Stimulated activated CD4-positive, alpha-beta T cell treated with anti-CD3 and anti-CD28 coated beads, Interleukin-15, amount 100 ng/mL, for 1 hour (primary cell): ENCODE measurements at places on chromosomes 6 and 20.
A peak's percentile ranks its signal among the peaks of the same experiment; 100 is the strongest.

- no peak for DNase-seq
Observed at GRCh38 chr6:37482606-37483251, 17.0 kb downstream of the CCDC167 start.

DNA sequence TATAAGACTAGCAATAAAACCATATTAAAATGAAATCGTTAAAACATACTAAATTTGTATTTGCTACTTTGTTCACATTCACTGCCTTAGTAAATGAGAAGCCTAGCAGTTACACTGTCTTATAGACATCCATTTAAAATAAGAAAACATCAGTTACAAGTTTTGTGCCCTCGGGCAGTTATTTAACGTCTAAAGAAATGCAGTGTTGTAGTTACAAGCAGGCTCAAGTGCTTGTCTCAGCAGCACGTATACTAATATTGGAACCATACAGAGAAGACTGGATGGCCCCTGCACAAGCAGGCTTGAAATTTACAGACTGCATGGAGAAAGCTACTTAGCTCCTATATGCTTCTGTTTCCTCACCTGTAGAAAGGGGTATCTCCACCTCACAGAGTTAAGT lies 93.1 kb downstream of the HACE1 start:
- no peak for DNase-seq

GRCh38 chr6:132132422-132132821 lies 181.2 kb upstream of the CCN2 start:
- no peak for DNase-seq

GRCh38 chr20:10792291-10792690 lies 118.5 kb upstream of the JAG1 start:
- DNase-seq: no peak

DNA sequence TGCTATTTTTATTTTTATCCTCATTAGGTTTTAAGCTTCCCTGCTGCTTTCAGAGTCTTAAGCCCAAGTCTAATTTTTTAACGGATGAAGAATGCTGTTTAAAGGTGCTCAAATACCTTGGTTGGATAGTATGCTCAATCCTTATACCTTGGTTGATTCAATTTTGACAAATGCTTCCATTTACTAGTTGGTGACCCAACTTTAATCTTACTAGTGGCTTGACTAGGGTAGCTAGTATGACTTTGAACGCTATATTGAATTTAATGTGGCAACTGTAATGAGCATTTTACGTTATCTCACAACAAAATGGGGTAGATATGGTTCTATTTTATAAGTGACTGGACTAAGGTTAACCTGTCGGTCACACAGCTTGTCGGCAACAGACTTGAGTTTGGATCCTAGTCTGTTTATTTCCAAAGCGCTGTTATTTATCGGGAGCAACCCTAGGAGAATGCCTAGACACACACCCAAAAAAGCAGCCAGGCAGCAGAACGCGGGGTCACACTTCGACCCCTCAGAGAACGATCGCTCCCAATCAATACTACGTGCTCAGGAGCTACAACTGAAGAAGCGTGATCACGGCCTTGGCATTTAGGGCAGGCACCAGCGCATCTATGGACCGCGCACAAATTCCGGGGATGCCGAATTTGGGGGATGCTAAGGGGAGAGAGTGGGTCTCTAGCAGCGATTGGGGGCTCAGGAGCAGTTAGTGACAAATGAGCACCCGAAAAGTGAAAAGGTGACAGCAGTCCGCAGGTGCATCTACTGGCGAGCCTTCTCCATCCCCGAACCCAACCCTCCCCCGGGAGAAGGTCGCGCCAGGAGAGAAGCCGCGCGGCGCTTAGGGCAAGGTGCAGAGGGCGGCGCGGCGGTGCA lies 586 bp upstream of the ALDH5A1 start:
- no peak for DNase-seq

DNA sequence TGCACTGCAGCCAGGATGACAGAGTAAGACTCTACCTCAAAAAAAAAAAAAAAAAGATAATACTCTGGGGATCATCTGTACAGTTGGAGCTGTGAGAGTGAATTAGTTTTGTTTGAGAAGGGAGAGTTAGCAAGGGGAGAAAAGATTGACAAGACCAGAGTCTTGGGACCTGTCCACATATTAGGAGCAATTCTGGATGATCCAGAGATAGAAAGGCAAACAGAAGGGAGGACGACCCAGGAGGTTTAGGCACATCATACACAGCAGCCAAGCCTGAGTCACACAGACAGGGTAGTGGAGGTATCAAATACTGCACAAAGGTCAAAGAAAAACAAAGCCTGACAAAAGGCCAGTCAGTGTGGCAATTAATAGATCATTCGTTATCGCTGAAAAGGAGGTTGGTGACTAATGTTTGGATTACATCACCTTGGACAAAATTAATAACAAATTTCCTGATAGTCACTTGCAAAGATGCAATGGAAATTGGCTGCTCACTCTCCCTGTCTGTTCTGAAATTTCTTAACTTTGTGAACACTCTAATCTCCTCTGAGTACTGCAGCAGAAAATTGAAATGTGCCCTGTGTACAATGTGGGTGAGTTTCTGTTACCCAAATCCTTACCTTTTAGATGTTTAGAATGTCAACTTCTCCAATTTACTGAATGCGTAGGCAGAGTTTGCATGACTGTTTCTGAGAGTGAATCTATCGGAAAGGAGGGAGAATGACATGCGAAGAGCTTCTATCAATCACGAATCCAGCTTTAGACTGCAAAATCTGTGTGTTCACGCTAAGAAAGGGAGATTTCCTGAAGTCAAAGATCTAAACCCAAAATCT lies 105.4 kb downstream of the TSHZ2 start:
- DNase-seq: no peak

DNA sequence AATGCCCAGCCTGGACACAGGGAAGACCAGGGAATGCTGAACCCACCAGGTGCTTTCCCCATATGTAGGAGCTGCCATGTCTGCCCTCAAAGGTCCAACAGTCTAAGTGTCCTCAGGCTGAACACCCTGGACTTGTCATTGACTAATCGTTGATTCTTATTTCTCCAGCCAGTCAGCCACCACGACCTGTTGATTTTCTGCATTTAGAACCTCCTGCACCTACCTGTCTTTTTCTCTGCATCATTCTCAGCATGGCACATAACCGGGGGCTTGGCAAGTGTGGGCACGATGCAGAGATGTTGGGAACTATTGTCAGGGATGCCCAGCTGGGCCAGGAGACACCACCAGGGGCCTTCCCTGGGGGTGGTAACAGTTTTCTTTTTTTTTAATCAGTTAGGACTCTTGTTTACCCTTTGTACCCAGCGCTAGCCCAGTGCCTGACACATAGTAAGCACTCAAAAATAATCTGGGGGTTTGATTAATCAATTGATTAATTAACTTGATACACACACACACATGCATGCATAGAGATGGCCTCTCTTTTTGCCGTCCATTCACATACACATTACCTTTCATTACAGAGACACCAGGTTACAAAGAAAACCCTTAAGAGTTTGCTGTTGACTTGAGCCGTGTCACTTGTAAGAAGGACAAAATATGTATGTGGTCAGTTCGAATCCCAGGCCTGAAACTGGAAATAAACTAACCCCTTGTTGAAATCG lies 29.0 kb upstream of the SCUBE3 start:
- DNase-seq: no peak

DNA sequence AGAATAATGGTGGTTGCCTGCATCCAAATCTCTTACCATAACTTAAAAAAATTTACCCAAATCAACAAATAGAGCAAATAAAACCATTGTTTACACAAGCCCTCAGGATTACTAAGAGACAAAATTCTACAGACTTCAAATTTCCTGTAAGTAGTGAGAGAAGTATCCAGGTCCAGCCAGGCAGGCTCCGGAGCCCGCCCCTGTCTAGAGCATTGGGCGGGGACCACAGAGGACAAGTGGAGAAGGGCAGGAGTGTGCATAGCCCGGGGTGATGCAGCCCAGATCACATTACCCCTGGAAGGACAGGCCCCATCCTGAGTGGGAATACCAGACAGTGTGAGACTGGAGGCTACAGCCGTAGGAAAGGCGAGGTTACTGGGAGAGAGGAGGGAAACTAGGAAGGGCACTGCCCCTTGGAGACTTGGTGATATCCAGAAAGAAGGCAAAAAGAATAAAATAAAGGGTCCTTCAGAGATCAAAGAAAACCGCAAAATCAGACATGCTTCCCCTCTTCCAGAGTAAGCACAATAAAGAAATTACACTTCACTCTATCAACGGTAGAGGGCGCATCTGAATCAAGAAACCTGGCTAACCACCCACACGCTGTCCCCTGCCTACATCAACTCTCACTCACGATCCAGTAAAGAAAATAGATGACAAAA lies 26.6 kb downstream of the RIN2 start:
- no peak for DNase-seq

- DNase-seq: no peak
Observed at GRCh38 chr6:163605385-163606097, 191.0 kb downstream of the QKI start.

- no peak for DNase-seq
Observed at GRCh38 chr6:23905133-23905815, 220.7 kb upstream of the NRSN1 start.

- no peak for DNase-seq
Observed at GRCh38 chr6:130720076-130720715, 107.0 kb upstream of the SMLR1 start.

- no peak for DNase-seq
Observed at GRCh38 chr6:113352029-113352801, 504.9 kb upstream of the MARCKS start.

- no peak for DNase-seq
Observed at GRCh38 chr20:25061103-25061799, 3.3 kb upstream of the ACSS1 start.

GRCh38 chr6:99789767-99790166 lies 183.1 kb downstream of the PRDM13 start:
- no peak for DNase-seq

GRCh38 chr6:151240036-151240685 lies 394 bp downstream of the AKAP12 start:
- no peak for DNase-seq

GRCh38 chr6:127790571-127790970 lies 110.3 kb downstream of the THEMIS start:
- no peak for DNase-seq

DNA sequence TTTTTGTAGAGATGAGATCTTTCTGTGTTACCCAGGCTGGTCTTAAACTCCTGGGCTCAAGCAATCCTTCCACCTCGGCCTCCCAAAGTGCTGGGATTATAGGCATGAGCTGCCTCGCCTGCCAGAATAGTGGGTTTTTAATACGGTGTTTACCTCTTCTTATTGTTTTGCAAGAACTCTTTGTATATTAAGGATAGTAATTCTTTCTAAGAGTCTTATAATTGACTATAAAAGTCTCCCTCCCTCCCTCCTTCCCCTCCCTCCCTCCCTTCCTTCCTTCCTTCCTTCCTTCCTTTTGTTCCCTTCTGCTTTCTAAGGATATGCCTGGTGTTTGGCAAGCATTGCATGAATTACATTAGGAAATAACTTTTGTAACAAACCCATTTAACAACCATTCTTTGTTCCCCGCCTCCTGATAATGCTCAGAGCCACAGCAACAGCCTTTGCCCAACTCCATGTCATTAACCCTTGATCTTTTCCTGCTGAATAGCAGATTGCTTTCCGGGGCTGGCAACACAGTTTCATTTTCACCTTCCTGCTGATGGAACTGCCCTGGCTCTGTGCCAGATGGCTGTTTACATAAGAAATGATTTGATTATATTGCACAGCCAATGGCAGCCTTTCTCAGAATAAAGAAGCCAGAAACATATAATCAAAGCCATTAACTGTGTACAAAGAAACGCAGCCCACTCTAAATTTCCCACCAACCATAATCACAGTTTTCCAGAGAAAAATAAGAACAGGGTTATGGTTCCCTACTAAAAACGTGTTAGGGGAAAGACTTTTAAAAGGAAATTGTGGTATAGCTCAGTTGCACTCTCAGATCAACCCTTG lies 143.7 kb upstream of the PTPN1 start:
- no peak for DNase-seq

GRCh38 chr20:19969507-19970255 lies 47.5 kb upstream of the NAA20 start:
- DNase-seq: no peak

- no peak for DNase-seq
Observed at GRCh38 chr6:111222341-111222740, 135.0 kb downstream of the SLC16A10 start.

DNA sequence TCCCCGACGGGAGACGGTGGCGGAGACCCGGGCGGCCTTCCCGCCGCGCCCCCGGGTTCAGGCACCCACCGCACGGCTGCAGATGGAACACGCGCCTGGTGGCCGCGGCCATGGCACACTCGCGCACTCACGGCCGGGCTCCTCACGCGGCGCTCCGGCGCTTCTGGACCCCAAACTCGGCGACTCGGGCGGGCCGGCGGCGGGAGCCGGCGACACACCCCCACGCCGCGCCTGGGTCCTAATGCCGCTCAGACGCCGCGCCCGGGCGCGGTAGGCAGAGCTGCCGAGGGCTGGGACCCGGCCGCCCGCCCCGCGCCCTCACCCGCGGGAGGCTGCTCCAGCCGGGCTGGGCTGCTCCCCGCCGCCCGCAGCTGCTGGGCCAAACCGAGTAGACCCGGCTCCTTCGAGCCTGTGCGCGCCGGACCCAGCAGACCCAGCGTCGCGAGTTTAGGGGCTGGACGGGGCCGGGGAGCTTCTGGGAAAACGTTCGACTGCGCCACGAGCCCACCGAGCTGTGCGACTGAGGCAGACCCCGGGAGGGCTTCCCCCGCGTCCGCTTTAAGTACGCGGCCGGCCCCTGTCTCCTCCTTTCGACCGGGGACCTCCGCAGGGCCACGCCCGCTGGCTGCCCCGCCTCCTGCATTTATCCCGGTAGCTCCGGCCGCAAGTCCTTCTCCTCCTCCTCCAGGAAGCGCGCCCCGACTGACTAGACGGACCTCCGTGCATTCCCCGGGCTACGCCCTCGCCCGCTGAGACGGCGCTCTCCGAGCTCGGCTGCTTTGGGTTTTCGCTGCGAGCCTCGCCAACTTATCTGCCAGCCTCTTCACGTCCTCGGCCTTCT lies at the start of gene SLC4A11:
Gene SLC4A11, minus strand, starts transcription at position 165 of the 841 bp plus-strand sequence. Its CDS starts 53 bp downstream, at position 112.
- DNase-seq: no peak

DNA sequence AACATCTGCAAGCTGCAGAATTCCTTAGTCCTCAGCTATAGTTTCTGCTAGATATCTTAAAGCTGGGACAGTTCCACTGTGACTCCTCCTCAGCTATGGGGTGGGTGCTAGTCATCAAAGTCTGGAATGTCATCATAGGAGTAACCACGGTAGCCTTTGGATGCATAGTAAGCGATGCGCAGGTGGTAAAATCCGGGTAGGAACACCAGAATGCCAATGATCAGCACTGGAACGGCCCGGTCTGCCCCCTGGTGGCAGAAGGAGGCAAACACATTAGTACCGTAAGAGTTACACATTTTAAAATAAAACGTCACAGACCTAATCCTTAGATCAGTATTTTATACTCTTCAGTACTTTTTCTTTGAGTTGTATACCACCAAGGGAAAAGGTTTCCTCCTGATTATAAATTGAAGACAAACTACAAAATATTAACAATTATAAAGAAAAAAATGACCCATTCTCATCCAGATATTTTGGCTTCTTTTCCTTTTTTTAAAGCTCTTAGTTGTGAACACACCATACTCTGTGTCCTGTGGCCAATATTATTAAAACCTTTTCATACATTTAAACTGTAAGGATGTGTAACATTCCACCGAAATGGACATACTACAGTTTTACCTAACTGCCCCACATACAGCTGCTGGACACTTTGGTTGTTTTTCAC lies 18.9 kb downstream of the PCNA start:
- DNase-seq: peak; percentile 44

GRCh38 chr20:41370176-41370575 lies 3.6 kb upstream of the EMILIN3 start:
- no peak for DNase-seq

- DNase-seq: no peak
Observed at GRCh38 chr20:51583499-51583898, 41.0 kb upstream of the NFATC2 start.

- DNase-seq: no peak
Observed at GRCh38 chr20:56513161-56514150, 11.1 kb upstream of the FAM209A start.
